ENCODE measurements at places on chromosomes 1 and 21. TPM values are rescaled to one million over a fixed set of nuclear protein-coding genes. Genes with fewer than 3 reads are reported as not detected.

Gene A3GALT2
- total RNA-seq, result not detected

Gene PROK1
- total RNA-seq, result not detected

Gene LYPD8
- total RNA-seq, result 7.0 TPM

Gene CRP
- not detected for total RNA-seq

Data from dorsolateral prefrontal cortex (tissue), 122 donors.